ENCODE measurements at places on chromosomes 7 and 10. TPM values are rescaled to one million over a fixed set of nuclear protein-coding genes. Genes with fewer than 3 reads are reported as not detected.

DNA sequence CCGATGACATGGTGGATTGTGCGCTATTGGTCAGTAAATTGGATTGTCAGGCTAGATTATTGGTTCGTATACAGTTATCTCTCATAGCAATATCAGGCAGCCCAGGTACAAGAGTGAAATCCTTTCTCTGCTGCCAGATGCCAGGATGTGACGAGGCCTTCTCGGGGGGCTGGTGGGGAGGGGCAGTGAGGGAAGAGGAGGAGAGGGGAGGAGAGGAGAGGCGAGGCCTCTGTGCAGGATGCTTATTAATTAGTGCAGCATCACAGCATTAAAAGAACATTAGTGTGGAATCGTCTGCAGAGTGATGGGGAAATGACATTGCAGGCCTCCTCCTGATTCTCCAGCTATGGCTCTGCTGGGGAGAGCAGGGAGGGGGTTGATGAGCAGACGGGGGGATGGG is 30.5 kb upstream of the SLF2 start:
- DNase-seq, result no peak

DNA sequence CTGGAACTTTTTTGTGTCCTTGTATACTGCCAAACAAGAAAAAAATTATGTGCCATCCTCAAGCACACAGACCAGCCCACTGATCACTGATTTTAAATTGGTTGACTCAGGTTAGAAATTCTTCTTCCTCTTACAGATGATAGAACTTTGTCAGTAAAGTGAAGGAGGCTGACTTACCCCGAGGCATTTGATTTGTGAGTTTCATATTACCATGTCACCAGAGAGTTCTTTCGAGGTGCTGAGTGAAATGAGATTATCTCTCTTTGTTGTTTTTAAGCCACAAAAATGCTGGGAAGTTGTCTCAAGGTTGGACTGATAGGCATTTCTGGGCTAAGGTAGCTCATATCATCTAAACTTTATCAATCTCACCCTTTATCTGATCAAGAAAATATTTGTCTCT is 78.8 kb upstream of the FAM180A start:
- DNase-seq, result no peak

DNA sequence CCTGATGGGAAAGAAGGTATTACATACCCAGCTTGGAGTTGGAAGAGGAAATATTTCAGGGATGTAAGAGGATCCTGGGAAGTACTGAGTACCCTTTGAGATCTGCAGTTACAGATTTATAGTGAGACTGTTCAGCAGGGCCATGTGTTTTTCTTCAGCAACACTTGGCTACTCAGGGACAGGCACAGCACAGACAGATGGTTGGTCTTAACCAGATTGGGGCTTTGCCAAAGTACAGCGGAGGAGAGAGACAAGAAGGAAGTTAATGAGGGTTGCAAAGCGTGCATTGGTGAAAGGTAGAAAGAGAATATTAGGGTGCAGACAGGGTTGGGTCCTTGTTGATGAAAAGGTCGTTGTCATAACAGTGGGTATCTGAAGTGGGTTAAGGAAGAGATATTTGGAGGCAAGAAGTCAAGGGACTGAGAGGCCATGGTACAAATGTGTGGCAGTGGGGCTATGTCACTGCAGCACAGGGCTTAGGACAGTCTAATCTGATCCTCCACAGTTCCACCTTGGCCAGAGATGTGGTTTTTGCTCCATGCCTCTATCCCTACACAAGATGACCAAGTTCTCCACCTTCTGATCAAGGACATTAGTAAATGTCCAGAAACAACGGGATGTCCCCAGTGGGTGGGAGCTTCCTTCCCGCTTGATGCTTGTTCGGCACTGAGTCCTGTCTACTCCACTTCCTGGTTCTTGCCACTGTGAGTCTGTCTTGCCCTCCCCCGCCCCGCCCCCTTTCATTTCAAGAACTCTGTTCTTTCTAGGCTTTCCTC is 18.9 kb upstream of the DNAJC1 start:
- DNase-seq, result peak; percentile 9

RHEB gene
- total RNA-seq, result 62.5 TPM

DNA sequence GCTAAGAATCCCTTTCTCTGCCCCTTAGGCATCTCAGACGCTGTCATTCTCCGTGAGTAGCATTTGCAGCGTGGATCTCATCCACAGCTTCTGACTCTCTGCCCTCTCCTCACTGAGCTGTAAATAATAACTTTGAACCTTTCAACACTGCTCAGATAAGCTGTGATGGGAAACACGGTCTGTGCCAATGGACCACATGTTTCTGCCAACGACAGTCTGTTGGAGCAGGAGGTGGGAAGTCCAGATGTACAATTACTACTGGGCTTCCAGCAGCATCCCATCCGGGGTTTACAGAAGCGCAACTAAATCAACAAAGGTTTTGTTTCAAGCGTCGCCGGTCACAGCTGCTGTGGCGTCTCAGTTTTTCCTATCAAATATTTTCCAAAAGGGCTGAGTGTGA is 1110.6 kb downstream of the TYW1 start:
- no peak for DNase-seq

GRCh38 chr10:133294189-133294588 is 14.5 kb downstream of the TUBGCP2 start:
- no peak for DNase-seq

DNA sequence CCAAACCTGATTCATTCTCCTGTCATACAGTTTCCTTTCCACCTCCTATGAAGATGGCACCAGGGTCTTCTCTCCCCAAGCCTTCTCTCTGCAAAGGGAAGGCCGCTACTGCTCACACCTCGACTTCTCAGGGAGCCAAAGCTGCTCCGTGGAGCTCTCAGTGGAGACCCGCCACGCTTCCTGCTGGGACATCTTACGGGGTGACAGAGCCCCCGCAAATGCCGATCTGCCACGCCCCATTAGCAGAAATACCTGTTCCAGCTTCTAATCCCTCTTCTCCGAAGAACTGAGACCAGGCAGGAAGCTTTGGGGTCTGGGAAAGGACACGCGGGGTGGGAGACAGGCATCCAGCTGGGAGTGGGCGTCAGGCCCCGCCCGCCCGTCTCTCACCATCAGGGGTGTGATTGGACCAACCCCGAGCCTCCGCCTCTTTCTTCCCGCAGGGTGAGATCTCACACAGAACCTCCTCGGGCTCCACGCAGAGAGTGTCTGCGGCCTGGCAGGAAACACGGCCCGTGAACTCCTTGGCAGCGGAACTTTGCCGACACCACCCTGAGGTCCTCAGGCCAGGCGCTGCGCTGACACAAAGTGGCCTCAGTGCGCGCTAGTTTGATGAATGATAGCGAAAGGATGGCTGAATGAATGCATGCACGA is 12.0 kb upstream of the CALML5 start:
- DNase-seq, result no peak

Measured in activated T-helper 1 cell treated with anti-CD3 and anti-CD28 coated beads, Interleukin-12 subunit alpha, Interleukin-12 subunit beta, Interleukin-2, Interleukin-4 antibody, amounts not matched to agents 30 ng/mL and 10 ng/mL and 1 ng/mL, durations not matched to agents 14 hours and 24 hours and 36 hours (primary cell).